Bronchus fibroblast of lung (primary cell): ENCODE measurements at places on chromosomes 3 and 15. TPM values are rescaled to one million over a fixed set of nuclear protein-coding genes. Genes with fewer than 3 reads are reported as not detected.

MYZAP gene
- 0.15 and 0.17 TPM in 2 replicates for total RNA-seq

C2CD4A gene
- not detected in 2 replicates for total RNA-seq

EIF4E3 gene
- total RNA-seq: 1.6 and 1.8 TPM in 2 replicates

CPLX3 gene
- total RNA-seq: not detected in 2 replicates

SNTN gene
- total RNA-seq: not detected in 2 replicates

TERC gene
- 92.2 and 99.0 TPM in 2 replicates for total RNA-seq

IGSF11 gene
- total RNA-seq: not detected in 2 replicates

CLDN11 gene
- total RNA-seq: 267 and 272 TPM in 2 replicates

CORO2B gene
- 14.0 and 14.3 TPM in 2 replicates for total RNA-seq

FSD2 gene
- total RNA-seq: not detected in 2 replicates

FSTL1 gene
- 332 and 334 TPM in 2 replicates for total RNA-seq

PLS1 gene
- 1.6 and 2.2 TPM in 2 replicates for total RNA-seq

SPATA12 gene
- under 0.01 and 0.15 TPM in 2 replicates for total RNA-seq

ROBO1 gene
- total RNA-seq: 27.6 and 34.5 TPM in 2 replicates

C3orf20 gene
- not detected in 2 replicates for total RNA-seq

C3orf18 gene
- 7.7 and 9.8 TPM in 2 replicates for total RNA-seq

RARB gene
- total RNA-seq: 7.3 and 8.7 TPM in 2 replicates

FAM107A gene
- 1.3 TPM in 2 replicates for total RNA-seq

KLHL6 gene
- not detected in 2 replicates for total RNA-seq

LDHAL6B gene
- not detected in 2 replicates for total RNA-seq

APEH gene
- total RNA-seq: 98.7 and 110 TPM in 2 replicates

GCSAM gene
- total RNA-seq: not detected in 2 replicates

PYGO1 gene
- 3.0 and 5.9 TPM in 2 replicates for total RNA-seq

SLC24A5 gene
- total RNA-seq: not detected in 2 replicates

INTS14 gene
- total RNA-seq: 29.9 and 31.8 TPM in 2 replicates

SLC15A2 gene
- total RNA-seq: 0.15 and 0.17 TPM in 2 replicates

TNFAIP8L3 gene
- 2.1 and 3.2 TPM in 2 replicates for total RNA-seq

SLC6A1 gene
- not detected in 2 replicates for total RNA-seq

ITIH4 gene
- total RNA-seq: 0.45 and 0.67 TPM in 2 replicates

HHATL gene
- total RNA-seq: not detected in 2 replicates

KBTBD13 gene
- not detected in 2 replicates for total RNA-seq

RLBP1 gene
- total RNA-seq: not detected in 2 replicates

SERPINI2 gene
- total RNA-seq: not detected in 2 replicates

PARP15 gene
- total RNA-seq: under 0.01 and 0.15 TPM in 2 replicates

HCLS1 gene
- total RNA-seq: 0.89 and 1.2 TPM in 2 replicates

SMAD6 gene
- 4.7 and 7.1 TPM in 2 replicates for total RNA-seq

SATB1 gene
- 2.5 and 5.2 TPM in 2 replicates for total RNA-seq

CYP1A1 gene
- not detected in 2 replicates for total RNA-seq

CAPN3 gene
- total RNA-seq: 0.50 and 1.6 TPM in 2 replicates

ITPR1 gene
- 3.0 and 3.2 TPM in 2 replicates for total RNA-seq

CACNA1D gene
- under 0.01 TPM in 2 replicates for total RNA-seq

C2CD4B gene
- not detected in 2 replicates for total RNA-seq

PSMD2 gene
- total RNA-seq: 508 and 570 TPM in 2 replicates

MRAS gene
- 15.0 and 15.6 TPM in 2 replicates for total RNA-seq
